Brain pericyte (primary cell): ENCODE measurements at places on chromosomes 1 and 21.

GRCh38 chr1:229029879-229030235 is 241.1 kb upstream of the RAB4A start:
- DNase-seq = no peak

DNA sequence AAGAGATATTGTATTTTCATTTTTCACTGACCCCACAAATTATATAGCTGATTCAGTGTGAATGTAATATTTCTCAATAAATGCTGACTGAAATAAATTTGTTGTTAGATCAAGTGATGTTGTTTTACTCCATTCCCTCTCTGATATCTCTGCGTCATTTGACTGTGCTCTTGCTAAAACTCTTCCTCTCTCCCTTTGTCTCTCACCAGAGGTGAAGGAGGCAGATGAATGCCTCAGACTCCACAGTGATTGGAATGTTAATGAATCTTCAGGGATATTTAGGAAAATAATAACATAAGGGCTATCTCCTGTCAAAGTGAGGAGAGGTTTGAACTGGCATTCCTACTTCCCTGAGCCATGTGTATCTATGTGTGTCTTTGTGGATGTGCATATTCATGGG is 3.7 kb downstream of the CD1E start:
- no peak for DNase-seq

DNA sequence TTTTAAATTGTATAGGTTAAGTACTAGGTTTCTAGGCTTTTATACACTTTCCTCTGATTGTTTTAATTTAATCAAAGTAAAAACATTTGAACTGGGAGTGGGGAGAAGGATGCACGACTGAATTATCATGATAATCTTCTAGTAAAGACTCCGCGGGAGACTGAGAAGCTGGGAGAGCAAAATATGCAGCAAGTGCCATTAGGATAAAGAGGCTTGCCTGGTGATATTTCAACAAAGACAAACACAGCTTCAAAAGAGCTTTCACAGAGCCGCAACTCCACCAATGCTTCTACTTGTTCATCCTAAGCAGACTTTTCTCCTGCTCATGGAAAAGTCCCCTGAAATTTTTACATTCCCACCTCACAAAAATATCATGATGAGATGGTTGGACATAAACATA is 239.0 kb upstream of the PTBP2 start:
- DNase-seq = no peak

DNA sequence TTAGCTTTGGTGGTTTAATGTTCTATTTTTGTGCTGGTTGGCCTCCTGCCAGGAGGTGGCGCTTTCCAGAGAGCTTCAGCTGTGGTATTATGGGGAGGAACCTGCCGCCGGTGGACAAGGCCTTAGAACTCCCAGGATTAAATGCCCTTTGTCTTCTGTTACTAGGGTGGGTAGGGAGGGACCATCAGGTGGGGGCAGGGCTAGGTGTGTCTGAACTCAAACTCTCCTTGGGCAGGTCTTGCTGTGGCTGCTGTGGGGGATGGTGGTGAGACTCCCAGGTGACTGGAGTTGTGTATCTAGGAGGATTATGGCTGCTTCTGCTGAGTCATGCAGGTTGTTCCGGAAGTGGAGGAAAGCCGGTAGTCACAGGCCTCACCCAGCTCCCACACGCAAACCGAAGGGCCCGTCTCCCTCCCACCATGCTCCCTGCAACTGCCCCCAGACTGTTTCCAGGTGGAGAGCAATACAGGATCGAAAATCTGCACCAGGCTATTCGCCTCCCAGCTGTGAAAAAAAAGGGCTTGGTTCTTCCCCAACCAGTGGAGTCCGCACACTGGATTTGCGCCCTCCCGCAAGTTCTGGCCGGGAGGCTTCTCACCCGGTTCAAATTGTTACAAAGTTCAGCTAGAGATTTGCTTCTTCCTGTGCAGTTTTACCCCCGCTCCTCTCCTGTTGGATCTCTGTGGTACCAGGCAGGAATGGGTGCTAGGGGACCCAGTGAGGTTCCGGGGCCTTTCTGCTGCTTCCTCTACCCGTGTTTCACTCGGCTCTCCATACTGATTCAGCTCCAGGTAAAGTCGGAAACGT is 220.5 kb downstream of the CENPF start:
- no peak for DNase-seq

- no peak for DNase-seq
Measured at GRCh38 chr1:27650539-27651175, 15.7 kb upstream of the FGR start.

DNA sequence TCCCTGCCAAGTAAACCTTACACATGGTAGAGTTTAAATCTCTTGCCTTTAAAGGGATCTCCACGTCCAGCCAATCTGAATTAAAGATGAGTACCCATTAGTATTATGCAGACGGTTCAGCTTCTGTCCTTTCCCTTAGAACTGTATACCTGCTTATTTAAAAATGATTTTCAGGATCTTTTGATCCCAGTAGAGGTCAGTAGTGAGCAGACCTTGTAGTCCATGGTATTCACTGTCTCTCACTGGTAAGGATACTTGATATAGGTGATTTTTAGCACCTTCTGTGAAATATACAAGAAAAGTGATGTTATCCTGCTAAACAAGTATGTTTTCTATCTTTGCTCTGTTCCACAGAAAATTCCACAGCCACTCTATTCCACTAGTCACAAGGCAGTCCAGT is 1211.6 kb upstream of the ADGRL4 start:
- DNase-seq = no peak

- DNase-seq = no peak
Measured at GRCh38 chr1:47424336-47424982, 8.4 kb downstream of the FOXE3 start.

DNA sequence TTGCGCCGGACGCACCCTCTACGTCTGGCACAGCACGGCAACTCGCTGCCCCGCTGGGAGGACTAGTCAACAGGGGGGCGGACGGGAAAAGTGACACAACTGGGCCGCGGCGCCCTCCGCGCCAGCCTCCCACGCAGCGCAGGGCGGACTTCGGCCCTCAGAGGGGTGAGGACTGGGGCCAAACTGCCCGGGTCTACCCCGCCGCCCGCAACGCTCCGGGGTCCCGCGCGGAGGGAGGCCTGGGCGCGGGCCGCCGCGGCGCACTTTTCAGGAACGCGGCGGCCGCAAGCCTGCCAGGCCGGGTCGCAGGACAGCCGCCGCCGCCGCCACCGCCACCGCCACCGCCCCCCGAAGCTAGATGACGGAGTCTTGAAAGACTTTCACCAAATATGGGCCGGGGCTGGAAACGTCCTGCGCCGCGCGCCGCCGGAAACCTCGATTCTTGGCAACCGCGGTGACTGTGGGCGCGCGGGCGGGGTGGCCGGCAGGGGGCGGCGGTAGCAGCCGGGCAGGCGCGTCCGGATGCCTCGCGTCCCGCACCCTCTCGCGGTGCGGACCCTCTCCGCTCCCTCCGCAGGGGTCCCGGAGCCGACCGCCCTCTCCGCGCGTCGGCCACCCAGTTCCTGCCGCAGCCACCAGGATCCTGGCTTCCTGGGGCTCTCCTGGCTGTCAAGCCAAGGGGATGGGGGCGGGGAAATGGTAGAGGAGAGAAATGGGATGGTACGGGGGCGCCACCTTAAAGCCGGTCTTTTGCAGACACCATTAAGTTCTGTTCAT is 3.7 kb upstream of the CCN1 start:
- DNase-seq = no peak

- no peak for DNase-seq
Measured at GRCh38 chr1:100719490-100719889, at the start of gene VCAM1. Gene VCAM1 (plus strand): TSS chr1:100719742. CDS start chr1:100719861, 119 bp downstream.

DNA sequence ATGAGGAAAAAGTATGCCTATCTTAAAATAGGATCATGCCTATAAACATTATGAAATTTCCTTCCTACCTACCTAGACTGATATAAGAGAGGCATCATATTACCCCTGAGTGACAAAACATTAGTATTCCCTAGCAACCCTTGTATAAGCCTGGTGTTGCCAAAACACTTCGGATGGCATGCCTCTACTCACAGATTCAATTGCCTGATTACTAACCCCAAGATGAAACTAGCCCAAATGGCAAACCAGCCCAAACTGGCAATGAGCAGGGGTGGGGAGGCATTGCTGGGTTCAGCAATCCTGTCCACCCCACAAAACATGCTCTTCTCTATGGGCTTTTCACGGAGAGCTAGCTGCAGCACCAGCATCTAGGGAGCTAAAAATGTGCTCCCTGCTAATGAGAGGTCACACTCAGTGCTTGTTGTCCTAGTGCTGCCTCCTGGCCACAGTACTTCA is 13.9 kb downstream of the PALMD start:
- DNase-seq = no peak
